ENCODE measurements at places on chromosomes 5 and 9. TPM values are rescaled to one million over a fixed set of nuclear protein-coding genes. Genes with fewer than 3 reads are reported as not detected.

DNA sequence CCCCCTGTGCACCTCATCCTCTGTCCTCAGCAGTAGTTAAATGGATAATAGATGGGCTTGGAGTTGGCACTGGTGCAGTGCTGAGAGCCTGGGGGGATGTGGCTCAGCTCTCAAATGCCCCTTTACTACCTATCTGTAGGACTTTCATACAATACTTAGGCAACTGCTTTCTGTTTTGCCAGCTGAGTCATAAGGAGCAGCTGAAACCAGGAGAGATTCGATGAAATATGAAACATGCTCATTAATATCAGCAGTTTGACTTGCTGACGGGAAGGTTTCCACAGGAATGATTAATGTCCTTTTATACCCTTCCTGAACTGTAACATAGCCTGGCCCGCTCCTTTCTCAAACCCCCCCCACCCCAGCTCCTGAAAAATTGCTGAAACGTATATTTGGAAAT is 142.6 kb downstream of the SAXO1 start:
- no peaks in the 10 kb centered on the region for H3K4me1 ChIP-seq
- no peaks in the 10 kb centered on the region for H3K36me3 ChIP-seq
- DNase-seq: no peak
- H3K27me3 ChIP-seq: no peaks in the 10 kb centered on the region
- H3K4me3 ChIP-seq: no peak overlapping the region

DNA sequence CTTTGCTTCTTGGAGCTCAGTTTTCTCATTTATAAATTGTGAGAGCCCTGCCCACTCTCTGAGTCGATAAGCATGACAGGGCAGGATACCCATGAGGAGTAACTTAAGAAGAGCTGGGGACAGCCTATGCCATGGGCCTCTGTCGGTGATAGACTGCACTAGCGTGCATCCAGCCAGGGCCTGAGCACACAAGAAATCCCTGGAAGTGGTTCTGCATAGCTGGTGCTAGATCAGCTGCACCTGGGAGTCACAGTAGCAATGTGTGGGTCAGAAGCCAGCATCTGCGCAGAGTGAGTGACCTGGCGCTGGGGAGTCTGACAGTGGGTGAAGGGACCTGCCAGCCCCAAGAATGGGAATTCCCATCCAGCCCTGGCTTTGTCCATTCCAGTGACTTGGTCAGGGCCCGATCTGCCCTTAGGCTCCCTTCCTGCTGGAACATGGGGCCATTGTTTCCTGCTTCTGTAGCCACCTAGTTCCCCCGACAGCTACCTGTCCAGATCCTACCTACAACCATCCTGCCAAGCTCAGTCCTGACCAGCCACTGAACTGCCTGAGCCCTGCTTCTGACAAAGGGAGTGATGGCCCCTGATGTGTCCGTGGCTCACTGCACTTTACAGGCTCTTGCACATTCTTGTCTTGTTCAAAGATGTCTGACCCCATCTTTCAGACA is 35.9 kb upstream of the NANS start:
- no peak for DNase-seq
- no peak overlapping the region for H3K27ac ChIP-seq
- peaks cover 5% of the 10 kb centered on the region for H3K4me1 ChIP-seq
- H3K27me3 ChIP-seq: no peaks in the 10 kb centered on the region
- H3K36me3 ChIP-seq: peaks cover 52% of the 10 kb centered on the region

GRCh38 chr9:107208121-107208520 is 75.0 kb upstream of the RAD23B start:
- no peak overlapping the region for H3K4me3 ChIP-seq
- no peak for DNase-seq
- H3K36me3 ChIP-seq: no peaks in the 10 kb centered on the region
- peaks cover 2% of the 10 kb centered on the region for H3K4me1 ChIP-seq
- no peak overlapping the region for H3K27ac ChIP-seq
- H3K27me3 ChIP-seq: no peaks in the 10 kb centered on the region

GRCh38 chr5:160009591-160009989 is 651 bp downstream of the TTC1 start:
- peaks cover 3% of the 10 kb centered on the region for H3K36me3 ChIP-seq
- H3K27ac ChIP-seq: peak overlapping the region; percentile 75
- peak overlapping the region; percentile 78 for H3K4me3 ChIP-seq
- no peaks in the 10 kb centered on the region for H3K27me3 ChIP-seq
- no peak for DNase-seq
- peaks cover 23% of the 10 kb centered on the region for H3K4me1 ChIP-seq

DNA sequence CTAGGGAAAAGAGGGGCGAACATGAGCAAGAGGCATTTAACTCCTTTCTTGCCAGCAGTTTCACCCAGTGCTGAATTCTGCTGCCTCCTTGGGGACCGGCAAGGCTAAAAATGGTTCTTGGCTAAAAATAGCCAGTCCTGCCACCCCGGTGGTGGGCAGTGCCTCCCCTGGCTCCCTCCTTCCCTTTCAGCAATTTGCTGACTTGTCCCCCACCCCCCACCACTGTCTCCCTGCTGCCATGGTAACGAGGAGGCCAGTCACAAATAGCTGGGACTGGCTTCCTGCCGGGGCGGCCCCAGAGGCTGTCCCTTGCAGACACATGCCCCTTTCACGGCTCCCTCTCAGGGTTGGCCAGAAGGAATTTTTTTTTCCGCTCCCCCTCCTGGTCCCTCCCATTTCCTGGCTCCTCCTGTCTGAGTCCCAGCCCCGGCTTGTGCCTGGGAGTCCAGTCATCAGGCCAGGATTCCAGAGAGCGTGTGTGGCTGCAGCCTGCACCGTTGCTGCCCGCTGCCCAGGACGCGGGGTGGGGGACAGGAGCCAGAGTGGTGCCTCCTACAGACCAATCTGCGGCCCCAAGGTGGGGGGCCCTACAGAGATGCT is 130.3 kb downstream of the RGS3 start:
- no peaks in the 10 kb centered on the region for H3K27me3 ChIP-seq
- peak; percentile 88 for DNase-seq
- H3K27ac ChIP-seq: peak overlapping the region; percentile 85

DNA sequence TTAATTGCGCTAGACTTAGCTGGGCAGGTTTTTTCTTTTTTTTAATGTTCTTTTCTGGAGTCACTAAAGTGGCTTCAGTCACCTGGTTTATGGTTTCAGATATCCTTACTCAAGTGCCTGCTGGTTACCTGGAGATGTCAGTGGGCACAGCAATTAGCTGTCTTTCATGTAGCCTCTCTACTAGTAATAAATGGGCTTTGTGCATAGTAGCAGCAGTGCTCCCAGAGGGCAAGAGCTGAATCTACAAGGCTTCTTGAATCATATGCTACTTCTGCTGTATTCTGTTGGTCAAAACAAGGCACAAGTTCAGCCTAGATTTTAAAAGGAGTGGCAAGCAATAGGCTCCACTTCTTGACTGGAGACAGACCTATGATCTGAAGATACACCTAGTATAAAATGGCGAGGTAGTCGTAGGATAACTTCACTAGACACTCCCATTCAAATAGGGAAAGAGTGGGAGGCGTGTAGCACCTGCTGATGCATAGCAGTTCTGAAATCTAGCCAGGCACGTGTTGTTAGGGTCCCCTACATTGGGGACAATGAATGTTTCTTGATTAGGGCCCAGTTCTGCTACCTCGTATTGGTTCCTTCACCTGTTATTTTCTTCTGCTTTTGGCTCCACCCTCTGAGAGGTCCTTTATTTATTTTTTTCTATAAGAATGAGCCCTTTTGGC is 7.0 kb downstream of the SCAMP1 start:
- H3K4me3 ChIP-seq: no peak overlapping the region
- no peaks in the 10 kb centered on the region for H3K36me3 ChIP-seq
- no peak overlapping the region for H3K27ac ChIP-seq
- H3K4me1 ChIP-seq: peaks cover 8% of the 10 kb centered on the region
- no peak for DNase-seq

DNA sequence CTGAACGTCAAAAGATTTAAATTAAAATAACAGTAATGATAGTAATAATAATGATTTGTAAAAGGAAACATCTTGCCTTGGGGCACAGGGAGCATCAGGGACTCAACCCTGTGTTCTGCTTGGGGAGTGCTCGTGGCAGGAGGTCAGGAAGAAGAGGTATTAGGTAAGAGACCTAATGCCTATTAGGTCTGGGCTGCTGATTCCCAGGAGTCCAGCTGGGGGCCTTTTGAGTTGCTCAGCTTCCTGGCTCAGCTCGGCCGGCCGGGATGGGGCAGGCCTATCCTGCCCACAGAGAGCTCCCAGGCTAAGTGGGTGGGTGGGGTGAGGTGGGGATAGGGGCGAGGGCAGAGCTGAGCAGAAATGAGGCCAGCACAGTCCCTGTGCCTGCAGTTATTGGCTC is 17.5 kb downstream of the LMX1B start:
- H3K36me3 ChIP-seq: no peaks in the 10 kb centered on the region
- H3K4me1 ChIP-seq: peaks cover 7% of the 10 kb centered on the region
- H3K27me3 ChIP-seq: no peaks in the 10 kb centered on the region
- H3K4me3 ChIP-seq: no peak overlapping the region
- peak; percentile 43 for DNase-seq

GRCh38 chr5:118768607-118769175 is 219.7 kb downstream of the DTWD2 start:
- DNase-seq: no peak
- H3K4me1 ChIP-seq: no peaks in the 10 kb centered on the region
- no peak overlapping the region for H3K4me3 ChIP-seq
- no peaks in the 10 kb centered on the region for H3K27me3 ChIP-seq

Gene UNC13B
- 155 TPM for total RNA-seq

Gene PCDH12
- 2.1 TPM for total RNA-seq

Gene MYMK
- not detected for total RNA-seq

Gene SUSD3
- total RNA-seq: 7.0 TPM

Gene PRR7
- total RNA-seq: 1.6 TPM
